ENCODE measurements at places on chromosomes 16 and 17.
A peak's percentile ranks its signal among the peaks of the same experiment; 100 is the strongest.

DNA sequence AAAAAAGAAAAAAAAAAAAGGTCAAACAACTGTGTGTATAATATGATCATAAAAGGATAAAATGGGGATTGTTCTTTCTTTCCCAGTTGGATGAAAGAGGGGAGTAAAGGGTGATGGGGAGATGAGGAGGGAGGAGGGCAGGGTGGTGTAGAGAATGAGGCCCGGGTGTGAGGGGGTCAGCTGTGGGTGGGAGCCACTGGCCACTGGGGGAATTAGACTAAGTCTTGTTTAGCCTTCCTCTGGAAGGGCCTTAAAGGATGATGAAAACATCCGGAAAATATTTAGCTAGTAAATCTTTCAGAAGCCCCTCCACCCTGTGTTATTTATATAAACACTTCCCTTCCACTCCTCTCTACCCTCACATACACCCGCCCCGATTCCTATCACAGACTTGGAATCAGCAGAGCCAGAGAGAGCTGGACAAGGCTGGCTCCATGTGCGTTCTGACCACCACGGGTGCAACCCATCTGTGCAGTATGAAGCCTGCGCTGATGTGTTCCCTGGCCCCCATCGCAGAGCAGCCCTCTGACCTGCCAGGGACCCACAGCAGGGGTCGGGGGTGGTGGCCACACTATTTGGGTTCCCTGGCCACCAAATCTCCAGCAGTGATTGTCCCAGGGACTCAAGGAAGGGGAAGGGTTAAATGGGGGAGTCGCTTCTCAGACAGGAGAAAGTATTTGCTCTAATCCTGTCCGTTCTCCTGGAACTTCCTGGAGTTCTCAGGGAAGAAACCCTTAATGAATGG, 72.7 kb downstream of the GAS7 start:
- no peak for DNase-seq

DNA sequence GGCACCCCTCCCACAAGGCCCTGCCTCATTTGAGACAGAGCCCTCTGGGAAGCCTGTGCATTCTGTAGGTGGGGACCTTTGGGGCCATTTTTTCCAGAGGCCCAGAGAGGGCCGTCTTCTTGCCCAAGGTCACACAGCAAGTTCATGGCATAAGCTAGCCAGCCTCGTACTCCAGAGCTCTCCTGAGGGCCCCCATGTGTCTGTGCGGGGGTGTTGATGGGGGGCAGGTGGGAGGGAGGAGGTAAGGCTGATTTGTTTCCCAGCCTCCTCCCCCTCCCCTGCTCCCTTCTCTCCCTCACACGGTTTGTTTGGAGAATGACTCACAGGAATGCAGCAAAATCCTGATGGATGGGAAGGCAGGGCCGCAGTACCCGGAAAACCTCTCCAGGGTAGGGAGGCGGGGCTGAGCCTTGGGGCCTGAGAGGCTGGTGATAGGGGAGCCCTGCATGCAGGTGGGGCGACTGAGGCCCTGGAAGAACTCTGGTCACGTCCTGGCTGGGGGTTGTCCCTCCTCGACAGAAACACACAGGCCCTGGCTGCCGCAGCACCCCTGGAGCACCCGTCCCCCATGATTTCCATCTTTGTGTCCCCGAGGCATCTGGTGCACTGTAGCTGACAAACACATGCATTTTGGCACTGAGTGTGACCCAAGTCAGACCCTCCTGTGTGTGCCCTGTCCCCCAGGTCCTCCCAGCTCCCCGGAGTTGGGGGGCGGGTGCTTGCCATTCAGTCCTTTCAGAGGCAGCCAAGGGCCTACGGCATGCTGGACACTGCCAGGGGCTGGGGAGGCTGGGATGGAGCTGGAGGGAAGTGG, 29.7 kb downstream of the RAI1 start:
- peak; percentile 63 for DNase-seq

DNA sequence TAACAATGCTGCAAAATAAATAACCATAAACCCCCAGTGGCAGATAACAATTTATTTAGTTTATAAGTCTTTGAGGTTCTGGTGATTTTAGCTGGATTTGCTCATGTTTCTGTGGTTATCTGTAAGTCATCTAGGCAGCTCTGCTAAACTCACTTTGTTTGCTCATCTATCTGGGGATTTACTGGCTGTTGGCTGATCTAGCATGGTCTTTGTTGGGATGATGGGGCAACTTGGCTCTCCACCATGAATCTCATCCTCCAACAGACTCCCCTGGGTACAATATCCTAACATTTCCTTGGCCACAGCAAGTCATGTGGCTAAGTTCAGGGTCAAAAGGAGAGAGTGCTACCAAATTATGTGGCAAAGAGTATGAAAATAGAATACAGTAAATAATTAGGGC, 359.3 kb downstream of the CA10 start:
- DNase-seq = no peak

GRCh38 chr16:81457326-81458133, 12.9 kb downstream of the CMIP start:
- DNase-seq = no peak

GRCh38 chr17:43021741-43022512, at the start of gene VAT1:
Gene VAT1, minus strand, starts transcription at chr17:43022385. Its CDS starts 63 bp downstream, at chr17:43022322.
- DNase-seq = peak; percentile 43

DNA sequence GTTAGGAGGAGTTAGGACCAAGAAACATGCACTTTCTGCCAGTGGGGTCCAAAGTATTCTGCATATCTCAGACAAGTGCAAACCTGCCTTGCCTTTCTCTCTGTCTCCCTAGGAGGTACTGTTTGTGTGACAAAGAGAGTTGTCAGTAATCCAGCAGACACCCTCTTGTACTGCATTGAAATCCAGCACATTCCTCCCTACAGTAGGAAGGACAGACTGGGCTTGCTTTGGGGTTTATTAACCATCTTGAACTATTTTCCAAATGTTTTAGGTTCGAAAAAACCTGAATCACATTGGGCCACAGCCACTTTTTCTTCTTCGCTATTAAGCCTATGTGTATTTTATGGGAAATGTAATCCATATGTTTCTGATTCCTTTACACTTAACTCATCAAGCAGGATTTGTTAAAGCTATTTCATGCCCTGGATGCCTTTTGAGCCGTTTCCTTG, 204.2 kb upstream of the KCNJ16 start:
- peak; percentile 21 for DNase-seq

DNA sequence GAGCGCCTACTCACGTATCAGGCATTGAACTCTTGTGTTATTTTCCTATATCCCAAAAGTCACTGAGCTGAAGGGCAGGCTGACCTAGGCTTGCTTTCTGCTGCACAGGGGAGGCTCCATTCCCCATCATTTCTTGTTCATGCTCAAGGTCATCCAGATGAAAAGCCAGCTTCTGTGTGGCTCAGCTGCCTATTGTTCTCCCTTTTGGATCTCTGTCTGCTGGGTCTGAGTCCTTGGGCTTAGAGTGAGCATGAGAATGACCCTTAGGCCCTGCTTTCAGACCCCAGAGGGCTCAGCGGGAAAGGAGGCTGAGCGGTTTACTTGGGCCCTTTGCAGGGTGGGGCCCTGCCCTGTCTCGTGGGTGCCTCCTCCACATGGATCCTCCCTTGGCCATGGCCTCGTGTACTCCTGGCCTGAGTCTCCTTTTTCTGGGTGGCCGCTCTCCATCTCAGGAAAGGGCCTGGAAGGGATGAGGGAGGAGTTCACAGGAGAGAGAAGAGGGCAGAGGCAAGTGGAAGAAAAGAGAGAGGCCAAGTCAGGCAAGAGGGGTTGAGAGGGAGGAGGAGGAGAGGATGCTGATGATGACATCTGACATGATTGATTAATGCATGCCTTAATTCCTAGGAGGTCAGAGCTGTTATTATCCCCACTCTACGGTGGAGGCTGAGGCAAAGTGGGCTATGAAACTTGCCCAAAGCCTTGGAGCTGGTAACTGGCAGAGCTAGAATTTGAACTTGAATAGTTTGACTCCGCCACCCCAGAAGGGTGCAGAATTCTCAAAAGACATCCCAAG, 19.8 kb upstream of the MAP3K14 start:
- DNase-seq = no peak

GRCh38 chr16:85880861-85881260, 18.1 kb upstream of the IRF8 start:
- no peak for DNase-seq

DNA sequence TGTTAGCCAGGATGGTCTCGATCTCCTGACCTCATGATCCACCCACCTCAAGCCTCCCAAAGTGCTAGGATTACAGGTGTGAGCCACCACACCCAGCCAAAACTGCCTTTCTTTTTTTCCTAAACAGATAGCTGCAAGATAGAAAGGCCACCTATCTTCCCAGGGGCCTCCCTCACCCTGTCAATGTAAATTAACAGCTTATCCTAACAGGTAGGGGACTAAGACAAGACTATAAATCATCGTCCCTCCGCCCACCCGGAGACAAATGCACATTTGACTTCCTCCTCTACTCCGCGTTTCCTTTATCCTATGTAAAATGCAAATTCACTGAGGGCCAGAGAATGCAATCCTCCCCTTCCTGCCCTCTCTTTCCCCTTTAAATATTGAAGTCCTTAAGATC, 71.4 kb downstream of the MARF1 start:
- no peak for DNase-seq

DNA sequence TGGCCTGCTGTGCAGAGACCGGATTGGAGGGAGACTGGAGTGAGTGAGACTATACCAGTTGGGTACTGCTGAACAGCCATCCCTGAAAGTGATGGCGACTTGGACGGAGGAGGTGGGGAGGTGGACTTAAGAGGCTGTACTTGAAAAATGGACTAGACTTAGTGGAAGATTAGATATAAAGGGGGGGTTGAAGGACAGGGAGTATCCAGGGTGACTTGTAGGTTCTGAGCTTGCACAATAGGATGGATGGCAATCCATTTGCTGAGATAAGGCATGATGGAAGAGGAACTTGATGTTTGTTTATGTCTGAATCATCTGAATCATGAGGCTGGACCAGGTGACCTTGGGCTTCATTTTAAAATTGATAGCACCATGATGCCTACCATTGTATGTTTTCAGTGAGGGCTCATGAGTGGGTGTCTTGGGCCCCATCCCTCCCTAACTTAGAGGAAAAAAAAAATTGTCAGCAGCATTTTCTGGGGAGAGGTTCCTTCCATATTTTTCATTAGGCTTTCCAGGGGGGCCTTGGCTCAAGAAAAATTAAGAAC, 41.2 kb downstream of the PRKCA start:
- DNase-seq = no peak

DNA sequence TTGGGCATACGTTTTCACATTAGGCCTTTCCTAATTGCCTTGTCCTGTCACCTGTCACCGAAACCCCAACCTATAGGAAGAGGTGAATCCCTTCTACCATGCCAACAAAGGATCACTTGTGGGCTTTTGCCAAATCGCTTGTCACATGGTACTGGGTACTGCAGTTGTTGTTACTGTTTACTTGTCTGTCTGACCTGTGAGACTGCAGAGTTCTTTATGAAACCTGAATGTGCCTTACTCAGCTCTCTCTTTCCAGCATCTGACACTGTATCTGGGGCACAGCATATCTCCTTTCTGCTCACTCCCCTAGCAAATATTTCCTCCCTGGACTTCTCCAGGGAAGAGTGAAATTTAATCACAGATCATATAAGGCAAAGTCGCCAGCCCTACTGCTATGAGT, 1272.4 kb downstream of the CDH8 start:
- DNase-seq = no peak

GRCh38 chr17:12958786-12959185, 59.0 kb downstream of the ELAC2 start:
- no peak for DNase-seq

GRCh38 chr17:29929006-29929532, 959 bp downstream of the SSH2 start:
- peak; percentile 2 for DNase-seq

DNA sequence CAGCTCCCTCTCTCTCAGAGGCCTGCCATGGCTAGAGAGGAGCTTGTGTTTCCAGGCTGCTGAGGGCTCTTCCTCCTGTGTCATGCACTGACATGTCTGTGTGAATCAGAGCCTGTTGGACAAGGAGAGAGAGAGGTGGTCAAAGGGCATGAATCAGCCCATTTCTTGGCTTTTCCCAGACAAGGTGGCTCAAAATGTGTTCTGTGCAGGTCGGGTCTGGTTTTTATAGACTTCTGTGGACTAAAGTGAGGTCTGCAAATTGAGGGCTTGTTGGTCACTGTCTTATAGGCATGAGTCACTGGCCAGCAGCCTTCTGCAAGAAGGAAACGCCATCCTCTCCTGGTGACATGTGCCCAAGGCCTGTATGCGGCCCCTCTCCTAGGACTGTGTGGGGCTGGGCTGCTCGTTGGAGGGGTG, 97.9 kb downstream of the FOXL1 start:
- peak; percentile 25 for DNase-seq

GRCh38 chr16:10497132-10498101, 83.0 kb downstream of the EMP2 start:
- no peak for DNase-seq

GRCh38 chr16:86882586-86883280, 304.4 kb downstream of the FOXL1 start:
- DNase-seq = peak; percentile 55

GRCh38 chr16:60246086-60246485, 1512.0 kb upstream of the GOT2 start:
- no peak for DNase-seq

DNA sequence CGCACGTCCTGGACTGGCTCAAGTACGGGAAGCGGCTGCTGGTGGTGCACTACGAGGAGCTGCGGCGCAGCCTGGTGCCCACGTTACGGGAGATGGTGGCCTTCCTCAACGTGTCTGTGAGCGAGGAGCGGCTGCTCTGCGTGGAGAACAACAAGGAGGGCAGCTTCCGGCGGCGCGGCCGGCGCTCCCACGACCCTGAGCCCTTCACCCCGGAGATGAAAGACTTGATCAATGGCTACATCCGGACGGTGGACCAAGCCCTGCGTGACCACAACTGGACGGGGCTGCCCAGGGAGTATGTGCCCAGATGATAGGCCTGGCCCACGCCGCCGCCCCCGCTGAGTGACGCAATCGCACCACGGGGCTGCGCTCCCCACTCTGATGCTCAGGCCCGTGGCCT, 50.2 kb downstream of the WSCD1 start:
- DNase-seq = no peak

- DNase-seq = no peak
These were observed 14.2 kb downstream of the YWHAE start for GRCh38 chr17:1385861-1386260.

DNA sequence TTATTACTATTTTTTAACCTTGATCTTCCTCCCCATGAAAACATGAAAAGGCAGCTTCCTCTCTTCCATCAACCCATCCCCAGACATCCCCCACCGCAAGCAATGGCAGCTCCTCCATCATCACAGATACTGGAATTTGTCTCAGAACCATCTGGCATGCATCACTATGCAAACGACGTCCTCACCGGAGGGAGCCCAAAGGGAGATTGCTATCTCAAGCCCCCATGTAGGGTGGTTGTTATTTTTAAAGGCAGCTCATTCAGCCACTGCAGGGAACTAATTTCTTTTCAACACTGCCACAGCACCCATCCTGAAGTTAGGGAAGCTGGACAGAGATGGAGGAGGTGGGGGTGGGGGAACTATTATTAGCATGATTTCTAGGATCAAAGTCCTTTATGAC, 222.5 kb downstream of the FOXL1 start:
- DNase-seq = no peak

Measured in amniotic stem cell (primary cell).